ENCODE measurements at places on chromosomes 7 and 10. TPM values are rescaled to one million over a fixed set of nuclear protein-coding genes. Genes with fewer than 3 reads are reported as not detected.

DNA sequence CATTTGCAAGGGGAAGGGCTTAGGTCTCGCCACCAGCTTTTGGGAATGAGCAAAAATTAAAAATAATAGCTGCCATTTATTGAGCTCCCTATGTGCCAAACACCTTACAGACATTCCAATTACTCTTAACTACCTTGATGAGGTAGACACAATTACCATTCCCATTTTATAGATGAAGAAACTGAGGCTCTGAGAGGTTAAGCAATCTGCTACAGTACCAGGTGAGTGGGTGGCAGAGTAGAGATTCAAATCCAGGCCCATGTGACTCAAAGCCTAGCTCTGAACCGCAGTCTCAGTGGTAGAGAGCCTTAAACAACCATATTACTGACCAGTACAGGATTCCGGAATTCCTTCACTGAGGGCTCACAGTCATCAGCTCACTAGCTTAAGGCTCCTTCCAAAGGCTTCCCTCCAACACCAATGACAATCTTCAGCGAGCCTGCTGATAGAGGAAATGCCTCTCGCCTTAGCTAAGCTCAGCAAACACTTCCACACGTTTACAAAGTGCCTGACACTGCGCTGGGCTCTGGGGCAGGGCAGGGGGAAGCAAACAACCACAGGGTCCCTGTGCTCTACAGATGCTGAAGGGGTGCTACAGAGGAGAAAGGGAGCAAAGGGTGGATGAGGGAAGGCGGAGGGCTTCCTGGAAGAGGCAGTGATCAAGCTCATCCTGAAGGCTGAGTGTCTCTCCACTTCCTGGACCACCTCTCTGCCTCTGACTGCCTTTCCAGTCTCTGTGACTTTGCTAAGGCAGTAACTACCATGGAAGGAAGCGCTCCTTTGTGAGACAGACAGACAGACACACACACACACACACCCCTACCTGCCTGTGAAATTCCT is 7.4 kb downstream of the LRRC20 start:
- H3K4me1 ChIP-seq = no peaks in the 10 kb centered on the region
- no peak overlapping the region for H3K4me3 ChIP-seq
- no peaks in the 10 kb centered on the region for H3K36me3 ChIP-seq
- no peak for DNase-seq
- H3K27me3 ChIP-seq = no peaks in the 10 kb centered on the region

VWC2 gene
- total RNA-seq = 1.9 TPM

DNA sequence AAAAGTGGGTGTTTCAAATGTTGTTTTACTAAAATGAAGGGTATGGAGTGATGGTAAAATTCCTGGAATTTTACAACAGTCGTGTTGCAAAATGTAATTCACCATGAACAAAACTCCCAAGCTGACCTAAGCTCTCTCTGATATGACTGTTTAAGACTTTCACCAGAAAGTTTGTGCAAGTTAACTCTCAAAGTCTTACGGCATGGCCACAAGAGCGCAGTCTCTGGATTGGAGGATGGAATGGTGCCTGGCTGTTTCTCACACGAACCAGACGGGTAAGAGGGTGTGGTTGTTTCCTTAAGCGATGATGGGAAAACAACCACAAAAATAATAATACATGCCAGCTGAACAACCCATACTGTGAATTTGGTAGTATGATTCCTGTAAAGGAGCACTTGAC is 662.5 kb downstream of the KCNMA1 start:
- no peaks in the 10 kb centered on the region for H3K27me3 ChIP-seq
- peaks cover 11% of the 10 kb centered on the region for H3K4me1 ChIP-seq
- no peak overlapping the region for H3K4me3 ChIP-seq

GRCh38 chr10:71923138-71923692 is 41.0 kb upstream of the CHST3 start:
- H3K27ac ChIP-seq = no peak overlapping the region
- no peak overlapping the region for H3K4me3 ChIP-seq
- DNase-seq = no peak
- H3K36me3 ChIP-seq = no peaks in the 10 kb centered on the region
- H3K4me1 ChIP-seq = peaks cover 4% of the 10 kb centered on the region

ADRB1 gene
- not detected for total RNA-seq

- no peaks in the 10 kb centered on the region for H3K4me1 ChIP-seq
- H3K27me3 ChIP-seq = no peaks in the 10 kb centered on the region
- peak; percentile 65 for DNase-seq
- peak overlapping the region; percentile 54 for H3K27ac ChIP-seq
- no peaks in the 10 kb centered on the region for H3K36me3 ChIP-seq
- H3K4me3 ChIP-seq = peak overlapping the region; percentile 40
Observed at GRCh38 chr10:113126229-113127201, 176.5 kb downstream of the TCF7L2 start.

SFTPA1 gene
- not detected for total RNA-seq

DNA sequence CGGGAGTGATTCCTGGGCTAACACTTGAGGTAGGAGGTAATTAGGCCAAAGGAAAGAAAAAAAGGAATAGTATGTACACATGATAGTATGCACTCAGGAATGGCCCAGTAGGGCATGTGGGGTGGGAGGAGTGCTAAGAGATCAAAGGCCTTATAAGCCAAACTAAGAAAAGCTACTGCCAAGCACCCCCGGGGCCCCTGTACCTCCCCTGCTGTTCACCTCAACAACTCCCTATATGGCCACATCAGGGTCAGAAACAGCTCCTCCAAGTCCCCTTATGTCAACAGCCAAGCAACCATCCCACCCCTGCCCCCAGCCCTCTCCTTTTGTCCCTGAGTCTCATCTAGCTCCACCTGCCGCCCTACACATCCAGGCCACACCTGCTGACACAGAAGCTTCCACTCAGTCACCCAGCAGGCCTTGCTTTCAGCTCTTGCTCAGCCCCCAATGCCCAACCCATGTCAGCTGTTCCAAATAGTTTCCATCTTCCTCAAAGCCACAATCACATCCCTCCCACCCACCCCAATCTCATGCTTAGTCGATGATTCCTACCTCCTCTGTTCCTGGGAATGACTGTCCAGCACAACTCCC is 80.2 kb downstream of the SORBS1 start:
- no peak for DNase-seq
- H3K27ac ChIP-seq = peak overlapping the region; percentile 93
- H3K36me3 ChIP-seq = no peaks in the 10 kb centered on the region
- peaks cover 11% of the 10 kb centered on the region for H3K4me1 ChIP-seq

DNA sequence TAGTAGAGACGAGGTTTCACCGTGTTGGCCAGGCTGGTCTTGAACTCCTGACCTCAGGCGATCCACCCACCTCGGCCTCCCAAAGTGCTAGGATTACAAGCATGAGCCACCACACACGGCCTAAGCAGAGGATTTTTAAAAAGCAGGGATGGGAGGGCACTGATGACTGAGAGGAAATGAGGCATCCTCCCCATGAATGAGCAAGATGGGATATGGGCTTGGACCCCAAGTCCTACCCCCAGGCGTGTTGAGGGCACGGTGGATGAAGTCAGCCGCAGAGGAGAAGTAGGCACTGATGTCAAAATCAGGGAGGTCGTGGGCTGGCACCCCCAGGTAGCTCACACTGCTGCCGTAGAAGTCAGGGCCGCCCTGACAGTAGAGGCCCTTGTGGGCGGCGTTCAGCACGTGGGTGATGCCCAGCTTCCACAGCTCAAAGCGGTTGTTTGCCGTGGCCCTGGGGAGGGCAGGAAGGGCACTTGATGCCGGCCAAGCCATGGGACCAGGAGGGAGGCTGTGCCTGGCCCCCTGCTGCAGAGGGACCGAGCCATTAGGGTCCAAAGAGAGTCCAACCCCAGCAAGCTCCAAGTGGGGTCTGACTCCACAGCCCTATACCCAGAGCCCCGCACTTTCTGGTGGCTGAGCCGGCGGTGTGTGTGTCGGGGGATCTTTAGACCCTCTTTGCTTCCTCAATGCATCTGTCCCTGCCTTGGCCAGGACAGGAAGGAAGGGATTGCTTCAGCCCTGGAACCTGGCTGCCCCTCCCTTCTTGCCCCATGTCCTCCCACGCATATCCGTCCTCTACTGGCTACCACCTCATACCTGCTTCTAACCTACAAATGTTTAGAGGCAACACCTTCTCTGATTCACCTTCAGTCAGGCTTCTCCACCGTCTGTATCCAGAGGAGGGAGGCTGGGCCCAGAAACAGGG is 3.4 kb upstream of the SAMD8 start:
- H3K36me3 ChIP-seq = no peaks in the 10 kb centered on the region
- no peaks in the 10 kb centered on the region for H3K27me3 ChIP-seq

DNA sequence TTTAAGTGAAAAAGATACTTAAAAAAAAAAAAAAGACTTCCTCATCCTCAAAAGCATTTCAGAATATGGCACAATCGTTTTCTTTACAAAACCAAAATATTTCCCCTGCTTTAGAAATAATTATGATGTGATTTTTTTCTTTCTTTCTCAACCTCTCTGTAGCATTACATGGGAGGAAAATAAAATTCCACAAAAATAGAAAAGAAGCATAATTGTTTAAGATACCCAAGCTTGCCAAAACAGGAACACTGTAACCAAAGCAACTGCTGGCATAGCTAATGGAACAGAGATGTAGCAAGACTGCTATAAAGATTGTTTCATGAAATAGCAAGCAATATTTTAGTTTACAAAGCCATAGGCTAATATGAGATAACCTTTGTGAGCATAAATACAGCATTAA is 75.6 kb upstream of the GPR22 start:
- H3K4me3 ChIP-seq = no peak overlapping the region
- no peak for DNase-seq
- no peaks in the 10 kb centered on the region for H3K4me1 ChIP-seq
- peak overlapping the region; percentile 73 for H3K27ac ChIP-seq
- H3K27me3 ChIP-seq = no peaks in the 10 kb centered on the region

GJD4 gene
- total RNA-seq = not detected

DNA sequence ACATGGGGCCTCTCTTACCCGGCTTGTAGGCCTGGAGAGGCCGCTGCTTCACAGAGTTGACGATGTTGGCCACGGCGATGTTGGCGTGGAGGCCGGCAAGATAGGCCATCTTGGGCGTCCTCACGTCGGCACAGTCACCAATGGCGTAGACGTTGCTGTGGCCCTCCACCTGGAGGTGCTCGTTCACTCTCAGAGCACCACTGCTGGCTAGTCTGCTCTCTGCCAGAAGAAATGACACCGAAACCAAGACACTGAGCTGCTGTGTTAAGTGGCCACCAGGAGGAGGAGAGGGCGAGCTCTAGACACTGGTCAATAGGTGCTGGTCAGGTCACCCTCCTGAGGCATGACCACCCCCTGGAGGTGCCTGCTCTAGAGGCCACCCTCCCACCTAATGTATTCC is 17.7 kb downstream of the AIFM2 start:
- no peaks in the 10 kb centered on the region for H3K4me1 ChIP-seq
- DNase-seq = no peak
- no peaks in the 10 kb centered on the region for H3K36me3 ChIP-seq
- no peaks in the 10 kb centered on the region for H3K27me3 ChIP-seq

- H3K27ac ChIP-seq = no peak overlapping the region
- no peak overlapping the region for H3K4me3 ChIP-seq
- H3K4me1 ChIP-seq = no peaks in the 10 kb centered on the region
- H3K27me3 ChIP-seq = no peaks in the 10 kb centered on the region
- DNase-seq = no peak
- no peaks in the 10 kb centered on the region for H3K36me3 ChIP-seq
Observed at GRCh38 chr7:66896441-66896840, 24.6 kb upstream of the TMEM248 start.

CNNM1 gene
- total RNA-seq = not detected
